Stimulated activated CD4-positive, alpha-beta T cell treated with anti-CD3 and anti-CD28 coated beads, TNF-alpha, amount 100 ng/mL, for 1 hour (primary cell): ENCODE measurements at places on chromosomes 16 and 17.

DNA sequence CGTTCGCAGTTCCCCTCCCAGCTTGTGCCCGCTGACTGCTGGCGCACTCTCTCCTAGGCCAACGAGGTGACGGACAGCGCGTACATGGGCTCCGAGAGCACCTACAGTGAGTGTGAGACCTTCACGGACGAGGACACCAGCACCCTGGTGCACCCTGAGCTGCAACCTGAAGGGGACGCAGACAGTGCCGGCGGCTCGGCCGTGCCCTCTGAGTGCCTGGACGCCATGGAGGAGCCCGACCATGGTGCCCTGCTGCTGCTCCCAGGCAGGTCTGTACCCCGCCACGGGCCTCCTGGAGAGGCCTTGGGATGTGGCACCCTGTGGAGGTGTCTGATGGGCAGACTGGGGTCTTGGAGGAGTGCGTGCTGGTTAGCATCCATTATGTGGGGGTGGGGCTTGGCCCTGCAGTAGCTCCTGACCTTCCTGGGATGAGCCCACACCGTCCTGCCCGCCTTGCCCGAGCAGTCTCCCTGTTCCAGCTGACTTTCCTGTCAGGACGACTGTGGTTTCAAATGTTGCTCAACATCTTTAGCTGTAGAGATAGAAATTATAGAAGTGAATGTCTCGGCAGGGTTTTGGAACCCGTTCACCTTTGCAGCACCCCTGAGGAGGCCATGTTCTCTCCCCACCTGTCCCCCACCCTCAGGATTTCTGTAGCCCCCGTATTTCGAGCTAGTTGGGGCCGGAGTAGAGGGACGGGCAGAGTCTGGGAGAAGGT is 44.9 kb upstream of the CAPN15 start:
- DNase-seq: no peak

DNA sequence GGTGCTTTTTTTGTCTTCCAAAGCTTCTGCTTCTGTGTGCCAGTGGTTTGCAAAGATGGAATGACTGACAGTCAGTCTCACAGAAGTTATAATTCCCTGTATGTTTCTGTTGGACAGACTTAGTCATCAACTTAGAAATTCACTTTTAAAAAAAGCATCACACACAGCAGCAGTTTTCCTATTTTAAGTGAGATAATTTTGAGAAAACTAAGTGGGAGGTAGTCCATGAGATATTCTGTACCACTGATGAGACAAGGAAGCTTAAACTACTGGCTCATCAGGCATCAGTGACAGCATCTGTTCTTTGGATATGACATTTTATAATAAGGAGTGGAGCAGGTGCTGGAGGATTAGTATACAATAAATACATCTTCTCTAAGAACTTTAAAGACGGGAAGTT is 20.0 kb downstream of the CNP start:
- DNase-seq: no peak

GRCh38 chr17:13917634-13918033 is 151.7 kb upstream of the COX10 start:
- no peak for DNase-seq

- no peak for DNase-seq
Measured at GRCh38 chr17:37815536-37815935, 70.7 kb upstream of the HNF1B start.

DNA sequence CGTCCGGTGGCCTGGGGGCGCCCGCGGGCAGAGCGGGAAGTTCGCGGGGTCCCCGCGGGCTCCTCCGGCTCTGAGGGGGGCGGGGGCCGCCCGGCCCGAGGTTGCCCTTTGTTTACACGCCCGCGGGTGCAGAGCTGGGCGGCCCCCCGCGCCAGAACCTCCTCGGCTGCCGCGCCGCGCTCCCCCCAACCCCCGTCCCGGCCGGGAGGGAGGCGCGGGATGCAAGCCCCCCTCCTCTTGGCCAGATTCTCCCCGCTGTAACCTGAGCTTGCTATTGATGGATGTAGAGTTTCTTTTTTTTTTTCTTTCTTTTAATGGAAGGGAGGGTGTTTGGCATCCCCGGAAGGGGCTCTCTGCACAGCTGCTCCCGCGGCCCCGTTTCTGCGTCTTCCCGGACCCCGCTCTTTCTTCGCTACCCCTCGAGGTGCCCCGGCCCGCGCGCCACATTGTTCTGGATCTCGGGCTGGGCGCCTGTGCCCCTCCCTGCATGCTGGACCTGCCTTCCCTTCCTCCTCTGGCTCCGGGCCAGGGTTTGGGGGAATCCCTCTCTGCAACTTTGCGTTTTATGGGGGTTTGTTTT is 646 bp downstream of the CBX2 start:
- no peak for DNase-seq

- DNase-seq: no peak
Measured at GRCh38 chr17:77441940-77442339, 301.2 kb downstream of the SEC14L1 start.

DNA sequence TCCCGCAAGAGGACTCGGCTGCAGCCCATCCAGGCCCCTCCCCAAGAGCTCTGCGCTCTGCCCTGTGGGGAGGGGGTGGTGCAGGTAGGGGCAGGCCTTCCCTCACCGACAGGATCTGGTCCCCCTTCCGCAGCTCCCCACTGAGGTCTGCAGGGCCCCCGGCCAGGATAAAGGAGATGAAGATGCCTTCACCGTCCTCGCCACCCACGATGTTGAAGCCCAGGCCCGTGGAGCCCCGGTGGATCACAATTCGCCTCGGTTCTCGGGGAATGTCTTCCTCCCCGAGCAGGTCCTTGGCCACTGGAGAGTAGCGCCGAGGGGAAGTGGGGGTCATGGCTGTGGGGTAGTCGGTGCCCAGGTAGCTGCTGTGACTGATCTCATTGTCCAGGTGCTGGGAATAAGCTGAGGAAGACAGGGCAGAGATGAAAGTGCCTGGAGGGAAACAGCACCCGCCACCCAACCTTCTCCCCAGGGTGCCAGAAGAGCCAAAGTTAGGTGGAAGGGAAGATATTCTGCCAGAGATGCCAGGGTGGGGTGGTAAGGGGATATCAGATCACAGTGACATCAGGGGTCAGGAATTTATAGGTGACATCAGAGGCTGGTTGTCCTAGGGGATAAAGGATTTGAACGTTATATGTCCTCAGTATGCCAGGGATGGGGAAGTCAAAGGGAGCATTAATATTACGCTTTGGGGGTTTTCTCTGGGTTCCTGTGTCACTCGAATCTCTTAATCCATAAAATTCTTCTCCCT is 17.7 kb upstream of the ASGR1 start:
- DNase-seq: no peak

GRCh38 chr17:17205368-17206123 is 587 bp downstream of the PLD6 start:
- peak; percentile 42 for DNase-seq

- no peak for DNase-seq
Measured at GRCh38 chr17:77674358-77674757, 284.1 kb upstream of the TNRC6C start.

DNA sequence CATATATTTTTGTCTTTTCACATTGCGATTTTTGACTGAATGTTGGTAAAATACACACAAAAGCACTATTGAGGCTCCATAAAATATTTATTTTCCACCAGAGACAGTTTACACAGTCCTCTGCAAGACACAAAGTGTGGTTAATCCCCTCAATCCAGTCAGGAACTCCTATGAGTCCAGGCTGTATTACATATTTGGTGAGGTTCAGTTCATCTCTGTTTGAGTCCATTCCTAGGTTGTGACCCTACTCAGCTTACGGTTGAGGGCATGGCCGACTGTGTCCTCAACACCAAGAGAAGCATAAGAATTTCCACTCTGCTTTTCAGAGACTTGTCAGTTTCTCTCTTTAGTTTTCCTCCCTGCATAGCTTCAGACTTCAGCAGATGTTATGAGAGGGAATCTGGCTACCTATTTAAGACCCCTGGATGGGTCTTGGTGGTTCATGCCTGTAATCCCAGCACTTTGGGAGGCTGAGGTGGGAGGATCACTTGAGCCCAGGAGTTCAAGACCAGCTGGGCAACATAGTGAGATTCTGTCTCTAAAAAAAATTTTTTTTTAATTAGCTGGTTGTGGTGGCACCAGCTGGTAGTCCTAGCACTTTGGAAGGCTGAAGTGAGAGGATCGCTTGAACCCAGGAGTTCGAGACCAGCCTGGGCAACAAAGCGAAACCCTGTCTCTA is 25.1 kb downstream of the ARL4D start:
- no peak for DNase-seq

GRCh38 chr16:48384520-48385252 is 527 bp downstream of the SIAH1 start:
- DNase-seq: peak; percentile 15

DNA sequence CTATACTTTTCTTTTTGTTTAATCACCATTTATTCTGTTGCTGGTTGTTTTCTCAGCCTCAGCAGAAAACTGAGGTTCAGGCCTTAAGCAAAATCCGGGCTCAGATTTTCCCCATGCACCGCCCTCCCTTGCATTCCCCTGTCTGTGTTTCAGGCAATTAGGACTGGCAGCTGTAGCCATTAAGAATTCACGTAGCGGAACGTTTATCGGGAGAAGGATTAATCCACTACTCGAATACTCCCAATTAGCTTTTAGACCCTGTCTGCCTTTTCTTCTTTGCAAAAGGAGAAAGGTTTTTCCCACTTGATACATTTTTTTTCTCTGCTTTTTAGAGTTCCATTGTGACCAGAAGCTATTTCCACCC is 173.1 kb downstream of the RPTOR start:
- DNase-seq: no peak

GRCh38 chr16:51156807-51157200 is 5.7 kb upstream of the SALL1 start:
- DNase-seq: no peak

GRCh38 chr16:61295311-61295710 is 740.9 kb downstream of the CDH8 start:
- no peak for DNase-seq

- DNase-seq: no peak
Measured at GRCh38 chr16:2841606-2842339, 11.7 kb downstream of the ZG16B start.

GRCh38 chr17:68089881-68090280 is 54.3 kb downstream of the KPNA2 start:
- no peak for DNase-seq

- no peak for DNase-seq
Measured at GRCh38 chr17:67992548-67993152, 3.6 kb downstream of the C17orf58 start.

GRCh38 chr17:66306446-66306845 is 4.0 kb downstream of the PRKCA start:
- DNase-seq: no peak

DNA sequence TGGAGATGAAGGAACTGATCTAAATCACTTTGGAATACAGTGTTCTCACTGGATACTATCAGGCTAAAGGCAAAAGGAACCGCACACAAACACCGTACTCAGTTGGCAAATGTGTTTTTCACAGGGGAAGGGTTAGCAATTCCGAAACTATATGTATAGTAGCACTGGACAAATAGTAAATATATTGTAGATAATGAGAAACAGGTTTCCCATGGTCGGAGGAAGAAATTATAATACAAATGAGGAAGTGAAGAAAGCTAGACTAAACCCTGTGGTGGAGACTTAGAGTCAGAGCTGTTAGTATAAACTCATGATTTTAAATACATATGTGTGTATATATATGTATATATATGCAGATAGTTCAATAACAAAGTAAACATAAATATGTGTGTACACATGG is 414.1 kb upstream of the SALL1 start:
- no peak for DNase-seq

GRCh38 chr16:64132759-64133361 is 989.0 kb downstream of the CDH11 start:
- no peak for DNase-seq

DNA sequence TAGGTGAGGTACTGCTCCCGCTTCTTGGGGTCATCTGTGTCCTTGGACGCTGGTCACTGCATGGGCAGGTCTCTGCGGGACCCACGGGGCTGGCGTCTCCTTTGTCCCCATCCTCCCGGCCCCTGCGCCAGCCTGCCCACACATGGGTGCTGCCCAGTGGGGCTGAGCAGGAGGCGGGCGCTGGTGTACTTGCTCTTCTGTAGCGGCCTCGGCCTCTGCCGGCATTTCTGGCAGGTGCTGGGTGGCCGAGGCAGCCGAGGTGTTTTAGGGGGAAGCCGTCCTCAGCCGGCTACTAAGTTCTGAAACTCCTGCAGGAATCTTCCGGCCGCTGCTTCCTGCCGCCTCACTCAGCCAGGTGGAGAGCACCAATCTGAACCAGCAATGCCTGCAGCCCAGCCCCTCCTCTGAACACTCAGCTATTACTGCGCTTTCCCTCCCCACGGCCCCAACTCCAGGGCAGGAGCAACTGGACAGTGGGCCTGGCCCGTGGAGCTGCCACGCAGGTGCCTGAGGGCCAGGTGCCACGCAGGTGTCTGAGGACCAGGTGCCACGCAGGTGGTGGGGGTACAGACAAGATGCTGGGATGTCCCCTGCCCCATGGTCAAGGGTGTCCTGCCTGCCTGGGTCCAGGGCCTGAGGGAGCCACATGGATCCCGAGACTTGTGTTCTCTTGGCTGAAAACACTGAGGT is 10.0 kb downstream of the DECR2 start:
- no peak for DNase-seq

DNA sequence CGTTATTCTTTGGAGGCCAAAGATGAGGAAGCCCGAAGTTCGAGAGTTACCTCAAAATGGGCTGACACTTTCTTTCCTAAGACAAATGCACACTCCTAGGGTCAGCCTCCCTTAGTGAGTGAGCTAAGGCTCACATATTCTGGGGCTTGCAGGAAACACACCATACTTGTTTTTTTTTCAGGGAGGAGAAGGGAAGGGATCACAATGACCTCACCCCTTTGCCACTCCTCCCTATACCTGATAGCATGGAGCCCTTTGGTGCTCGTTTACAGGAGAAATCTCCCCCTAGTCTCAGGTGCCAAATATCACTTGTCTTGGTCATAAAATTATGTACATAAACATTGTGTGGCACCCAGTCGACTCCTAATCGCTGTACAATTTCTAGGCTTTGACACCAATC is 4.6 kb upstream of the TMEM100 start:
- DNase-seq: no peak

DNA sequence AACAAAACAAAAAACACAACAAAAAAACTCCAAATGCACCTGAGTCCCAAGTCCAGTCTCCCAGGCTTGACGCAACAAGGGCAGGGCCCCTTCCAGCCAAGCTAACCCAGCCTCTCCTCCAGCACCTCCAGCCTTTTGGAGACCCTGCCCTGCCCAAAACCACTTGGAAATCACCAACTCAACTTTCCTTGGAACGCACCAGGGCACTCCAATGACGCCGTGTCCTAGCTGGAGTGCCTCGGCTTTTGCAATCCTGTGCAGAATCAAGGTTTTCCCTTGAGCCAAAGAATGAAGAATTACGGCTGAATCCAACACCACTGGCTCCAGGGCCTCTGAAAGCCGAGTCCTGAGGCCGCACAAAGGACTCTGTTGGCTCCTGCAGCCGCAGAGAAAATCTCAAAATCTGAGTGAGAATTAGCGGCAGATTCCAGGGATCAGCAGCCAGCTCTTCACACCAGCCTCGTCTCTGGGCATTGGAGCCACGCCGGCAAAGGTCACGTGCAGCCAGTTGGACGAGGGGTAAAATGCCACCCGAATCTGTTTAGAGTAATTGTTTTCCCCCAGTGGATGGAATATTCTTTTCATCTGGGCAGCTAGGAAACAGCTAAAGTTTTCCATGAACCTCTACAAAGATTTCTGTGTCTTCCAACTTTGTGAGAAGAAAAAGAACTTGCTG is 9.7 kb upstream of the BAIAP2 start:
- no peak for DNase-seq
